SK-N-SH (cell line): ENCODE measurements at places on chromosomes 12 and 14.

GRCh38 chr12:101995684-101996083 is 66.1 kb downstream of the WASHC3 start:
- DNase-seq = no peak

- no peak for DNase-seq
These were observed 44.3 kb downstream of the NCOR2 start for GRCh38 chr12:124523071-124523470.

DNA sequence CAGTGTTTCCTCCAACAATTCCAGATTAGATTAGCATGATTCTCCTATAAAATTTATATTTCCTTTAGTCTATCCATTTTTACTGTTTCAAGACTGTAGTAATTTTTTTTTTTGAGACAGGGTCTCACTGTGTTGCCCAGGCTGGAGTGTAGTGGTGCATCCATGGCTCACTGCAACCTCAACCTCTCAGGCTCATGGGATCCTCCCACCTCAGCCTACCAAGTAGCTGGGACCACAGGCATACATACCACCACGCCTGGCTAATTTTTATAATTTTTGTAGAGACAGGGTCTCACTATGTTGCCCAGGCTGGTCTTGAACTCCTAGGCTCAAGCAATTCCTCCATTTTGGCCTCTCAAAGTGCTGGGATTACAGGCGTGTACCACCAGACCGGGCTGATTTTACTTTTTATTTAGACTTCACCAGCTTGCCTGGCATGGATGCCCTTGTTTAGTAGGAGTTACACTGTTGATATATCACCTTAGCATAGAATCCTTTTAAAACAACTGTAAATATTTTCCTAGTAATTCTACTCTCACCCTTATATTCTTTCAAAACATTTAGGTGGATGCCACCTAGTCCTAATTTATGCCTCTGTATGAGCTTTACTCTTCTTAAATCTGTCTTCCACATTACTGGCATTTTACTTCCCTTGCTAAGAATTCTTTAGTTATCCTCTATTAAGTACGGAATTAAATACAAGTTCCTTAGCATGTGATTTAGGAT is 55.8 kb upstream of the LIMA1 start:
- DNase-seq = no peak

- no peak for DNase-seq
These were observed 9.4 kb downstream of the TNFRSF1A start for GRCh38 chr12:6332459-6332858.

GRCh38 chr12:91983935-91984334 is 161.7 kb downstream of the BTG1 start:
- no peak for DNase-seq

GRCh38 chr14:49134940-49135339 is 451.2 kb downstream of the RPS29 start:
- peak; percentile 30 for DNase-seq

GRCh38 chr12:1839464-1839863 is 19.1 kb downstream of the LRTM2 start:
- no peak for DNase-seq
